ENCODE measurements at places on chromosomes 1 and 21. TPM values are rescaled to one million over a fixed set of nuclear protein-coding genes. Genes with fewer than 3 reads are reported as not detected.

- no peak for DNase-seq
These were observed 91.7 kb downstream of the TYW3 start for GRCh38 chr1:74824497-74825107.

- DNase-seq = no peak
These were observed 13.0 kb downstream of the CAMSAP2 start for GRCh38 chr1:200751717-200752116.

PEX10 gene
- 21.9 TPM for total RNA-seq

- DNase-seq = no peak
These were observed 208.2 kb upstream of the TMEM51 start for GRCh38 chr1:14945132-14946010.

- no peak for DNase-seq
These were observed 109.6 kb downstream of the S1PR1 start for GRCh38 chr1:101346419-101346818.

TSPAN1 gene
- total RNA-seq = 0.34 TPM

DNA sequence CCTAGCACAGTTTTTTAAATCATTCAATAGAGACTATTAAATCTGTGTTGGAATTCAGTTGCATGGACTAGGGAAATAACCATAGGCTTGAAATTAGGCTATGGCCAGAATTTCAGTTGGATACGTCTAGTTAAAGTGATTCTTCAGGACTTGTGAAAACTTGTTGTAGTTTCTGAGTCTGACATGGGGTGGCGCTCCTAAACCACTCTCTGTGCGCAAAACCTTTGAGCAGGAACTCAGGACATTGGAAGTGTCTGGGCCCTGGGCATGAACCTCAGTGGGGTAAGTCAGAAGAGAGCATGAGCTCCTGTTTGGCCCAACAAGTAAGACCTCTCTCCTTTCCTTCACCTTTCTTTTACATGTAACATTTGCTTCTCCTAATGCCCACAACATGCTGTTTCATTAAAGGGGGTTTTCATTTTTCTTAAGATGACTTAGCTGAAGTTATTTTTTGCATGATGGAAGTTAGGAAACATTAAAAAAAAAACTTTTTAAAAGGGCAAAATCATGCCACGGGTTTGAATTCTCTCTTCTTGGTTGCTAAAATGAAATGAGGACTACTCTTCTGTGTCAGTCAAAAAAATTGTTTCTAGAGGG lies 17.1 kb upstream of the CCDC190 start:
- DNase-seq = peak; percentile 72

CFHR2 gene
- total RNA-seq = not detected

DNA sequence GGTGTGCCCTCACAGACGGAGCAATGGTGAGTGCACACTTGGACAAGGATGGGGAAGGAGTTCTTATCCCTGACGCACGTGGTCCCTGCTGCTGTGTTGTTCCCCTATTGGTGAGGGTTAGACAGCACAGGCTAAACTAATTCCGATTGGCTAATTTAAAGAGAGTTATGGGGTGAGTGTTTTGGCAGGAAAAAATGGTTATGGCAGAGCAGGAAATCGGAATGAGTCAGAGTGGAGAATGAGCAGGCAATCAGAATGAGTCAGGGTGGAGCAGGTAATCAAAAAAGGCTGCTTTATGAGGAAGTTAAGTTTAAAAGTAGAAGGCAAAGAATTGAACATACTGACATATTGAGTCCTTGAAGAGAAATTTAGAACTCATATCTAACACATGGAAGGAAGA lies 100.5 kb downstream of the NGF start:
- DNase-seq = no peak

- DNase-seq = no peak
These were observed 16.0 kb downstream of the HHAT start for GRCh38 chr1:210344706-210345105.

DNA sequence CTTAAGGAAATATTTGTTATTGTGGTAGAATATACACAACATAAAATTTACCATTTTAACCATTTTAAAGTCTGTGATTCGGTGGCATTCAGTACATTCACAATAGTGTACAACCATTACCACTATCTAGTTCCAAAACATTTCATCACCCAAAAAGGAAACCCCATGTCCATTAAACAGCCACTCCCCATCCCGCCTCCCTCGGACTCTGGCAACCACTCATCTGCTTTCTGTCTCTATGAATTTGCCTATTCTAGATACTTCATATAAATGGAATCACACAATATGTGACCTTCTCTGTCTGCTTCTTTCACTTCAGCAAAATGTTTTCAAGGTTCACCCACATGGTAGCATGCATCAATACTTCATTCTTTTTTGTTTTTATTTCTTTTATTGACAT lies 51.3 kb downstream of the PTP4A2 start:
- DNase-seq = no peak

- no peak for DNase-seq
These were observed 658 bp upstream of the COL16A1 start for GRCh38 chr1:31704271-31705079.

VHLL gene
- not detected for total RNA-seq

- no peak for DNase-seq
These were observed 979.2 kb downstream of the MRPL39 start for GRCh38 chr21:24628046-24628445.

DNA sequence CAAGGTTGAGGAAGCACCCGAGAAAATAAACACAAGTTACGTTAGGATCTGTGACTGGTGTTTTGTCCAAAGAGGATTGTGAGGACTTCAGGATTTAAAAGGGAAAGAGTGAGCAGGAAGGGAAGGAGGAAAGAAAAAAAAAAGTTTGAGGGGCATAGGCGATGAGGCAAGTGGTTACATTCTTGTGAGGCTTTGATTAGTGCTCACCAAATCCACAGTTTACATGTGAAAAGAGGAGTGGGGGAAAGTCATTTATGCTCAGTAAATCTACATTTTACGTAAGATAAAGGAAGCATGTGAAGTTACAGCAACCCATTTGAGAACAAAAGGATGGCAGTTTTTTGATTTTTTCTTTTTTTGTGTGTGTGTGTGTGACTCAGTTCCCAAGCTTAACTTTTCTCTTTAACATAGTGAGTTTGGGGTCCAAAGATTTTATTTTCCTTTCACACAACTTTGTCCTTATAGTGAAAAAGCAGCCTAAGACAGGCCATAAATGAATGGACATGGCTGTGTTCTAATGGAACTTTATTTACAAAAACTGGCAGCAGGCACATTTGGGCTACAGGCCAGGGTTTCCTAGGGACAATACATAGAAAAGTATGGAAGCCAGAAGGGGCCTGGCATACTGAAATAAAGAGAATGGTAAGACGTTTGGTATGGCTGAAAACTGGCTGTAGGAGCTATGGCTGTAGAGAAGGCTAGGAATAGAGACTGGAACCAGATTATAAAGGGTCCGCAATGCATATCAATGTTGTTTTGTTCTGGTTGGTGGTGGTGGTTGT lies 121.7 kb downstream of the FGGY start:
- DNase-seq = no peak

DNA sequence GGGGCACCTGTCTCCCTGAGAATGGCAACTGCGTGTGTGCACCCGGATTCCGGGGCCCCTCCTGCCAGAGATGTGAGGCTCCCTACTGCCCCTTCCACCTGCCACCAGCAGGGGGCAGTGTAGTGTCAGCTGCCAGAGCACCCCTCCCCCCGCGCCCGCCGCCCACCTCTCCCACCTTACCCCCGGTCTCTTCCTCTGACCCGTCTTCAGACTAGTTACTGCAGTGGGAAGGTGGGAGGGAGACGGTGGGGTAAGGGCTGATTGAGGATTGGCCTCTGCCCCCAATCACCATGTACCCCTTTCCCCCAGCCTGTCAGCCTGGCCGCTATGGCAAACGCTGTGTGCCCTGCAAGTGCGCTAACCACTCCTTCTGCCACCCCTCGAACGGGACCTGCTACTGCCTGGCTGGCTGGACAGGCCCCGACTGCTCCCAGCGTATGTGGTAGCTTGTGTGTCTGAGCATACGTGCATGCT lies 10.1 kb upstream of the LRRC71 start:
- no peak for DNase-seq

MROH7 gene
- total RNA-seq = 0.30 TPM

SPAG17 gene
- not detected for total RNA-seq

DNA sequence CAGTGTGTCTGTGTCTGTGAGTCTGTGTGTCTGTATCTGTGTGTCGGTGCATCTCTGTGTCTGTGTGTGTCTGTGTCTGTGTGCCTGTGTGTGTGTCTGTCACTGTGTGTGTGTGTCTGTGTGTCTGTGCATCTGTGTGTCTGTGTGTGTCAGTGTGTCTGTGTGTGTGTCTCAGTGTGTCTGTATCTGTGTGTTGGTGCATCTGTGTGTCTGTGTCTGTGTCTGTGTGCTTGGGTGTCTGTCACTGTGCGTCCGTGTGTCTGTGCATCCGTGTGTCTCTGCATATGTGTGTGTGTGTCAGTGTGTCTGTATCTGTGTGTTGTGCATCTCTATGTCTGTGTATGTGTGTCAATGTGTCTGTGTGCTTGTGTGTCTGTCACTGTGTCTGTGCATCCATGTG lies 44.7 kb upstream of the POFUT2 start:
- DNase-seq = peak; percentile 11
